A549 treated with CORT108297 at 1 μM for 4 hours (cell line): ENCODE measurements at places on chromosomes 1 and 21. TPM values are rescaled to one million over a fixed set of nuclear protein-coding genes. Genes with fewer than 3 reads are reported as not detected.

Gene WNT2B
- total RNA-seq, result 0.18 to 0.38 TPM (median 0.32 TPM) in 5 replicates

Gene SLC45A1
- 3.2 to 6.1 TPM (median 5.1 TPM) in 5 replicates for total RNA-seq

Gene SPATA45
- 0.28 TPM in 2 of 5 replicates, not detected in the others for total RNA-seq

Gene PRKAA2
- 2.2 to 2.8 TPM (median 2.7 TPM) in 5 replicates for total RNA-seq

Gene FCAMR
- not detected in 5 replicates for total RNA-seq

Gene NEXN
- total RNA-seq, result 4.5 to 8.5 TPM (median 5.4 TPM) in 5 replicates

Gene VHLL
- total RNA-seq, result not detected in 5 replicates

Gene RGS13
- not detected in 5 replicates for total RNA-seq

Gene SPRR2F
- not detected in 5 replicates for total RNA-seq

Gene MAB21L3
- not detected in 5 replicates for total RNA-seq

Gene GABRD
- 0.16 to 0.77 TPM (median 0.60 TPM) in 5 replicates for total RNA-seq

Gene BNIPL
- 0.07 to 0.12 TPM (median 0.07 TPM) in 5 replicates for total RNA-seq

Gene FAM20B
- 16.9 to 21.4 TPM (median 18.9 TPM) in 5 replicates for total RNA-seq

Gene MTOR
- total RNA-seq, result 11.6 to 14.6 TPM (median 14.1 TPM) in 5 replicates

Gene TNFRSF1B
- total RNA-seq, result 0.21 to 0.47 TPM (median 0.35 TPM) in 5 replicates

Gene RPTN
- total RNA-seq, result not detected in 5 replicates

Gene ANXA9
- total RNA-seq, result 0.63 to 1.1 TPM (median 0.85 TPM) in 5 replicates
